Activated CD8-positive, alpha-beta memory T cell treated with anti-CD3 and anti-CD28 coated beads for 24 hours (primary cell): ENCODE measurements at places on chromosomes 3 and 15.

DNA sequence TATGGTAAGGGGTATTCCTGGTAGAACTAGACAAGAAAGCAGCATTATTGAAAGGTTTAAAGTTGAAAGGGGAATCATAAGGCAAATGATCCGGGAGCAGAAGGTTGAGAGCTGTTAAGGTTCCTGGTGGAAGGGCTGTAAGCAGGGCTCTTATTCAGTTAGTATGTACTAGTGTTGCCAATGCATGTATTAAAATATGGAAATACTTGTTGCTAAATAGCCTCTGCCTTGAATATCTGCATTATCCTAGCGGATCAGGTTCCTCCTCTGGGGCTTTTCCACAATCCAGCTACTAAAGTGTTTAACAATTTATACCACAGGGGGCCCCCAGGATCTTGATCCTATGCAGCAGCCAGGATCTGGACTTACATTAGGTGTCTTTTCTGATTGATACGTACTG is 7.3 kb upstream of the COPB2 start:
- DNase-seq, result no peak

GRCh38 chr15:100832149-100832942 is 47.3 kb upstream of the ALDH1A3 start:
- DNase-seq, result no peak

GRCh38 chr3:4474683-4475490 is 7.8 kb upstream of the SUMF1 start:
- no peak for DNase-seq

DNA sequence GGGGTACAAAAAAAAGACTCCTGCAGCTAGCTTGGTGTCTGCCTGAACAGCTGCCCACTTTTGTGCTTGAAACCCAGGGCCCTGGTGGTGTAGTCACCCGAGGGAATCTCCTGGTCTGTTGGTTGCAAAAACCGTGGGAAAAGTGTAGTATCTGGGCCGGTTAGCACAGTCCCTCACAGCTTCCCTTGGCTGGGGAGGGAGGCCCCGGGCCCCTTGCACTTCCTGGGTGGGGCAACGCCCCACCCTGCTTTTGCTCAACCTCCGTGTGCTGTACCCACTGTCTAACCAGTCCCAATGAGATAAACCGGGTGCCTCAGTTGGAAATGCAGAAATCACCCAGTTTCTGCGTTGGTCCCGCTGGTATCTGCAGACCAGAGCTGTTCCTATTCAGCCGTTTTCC is 211.7 kb upstream of the ZPLD1 start:
- no peak for DNase-seq

GRCh38 chr3:171347301-171348039 is 112.7 kb downstream of the TNIK start:
- no peak for DNase-seq

DNA sequence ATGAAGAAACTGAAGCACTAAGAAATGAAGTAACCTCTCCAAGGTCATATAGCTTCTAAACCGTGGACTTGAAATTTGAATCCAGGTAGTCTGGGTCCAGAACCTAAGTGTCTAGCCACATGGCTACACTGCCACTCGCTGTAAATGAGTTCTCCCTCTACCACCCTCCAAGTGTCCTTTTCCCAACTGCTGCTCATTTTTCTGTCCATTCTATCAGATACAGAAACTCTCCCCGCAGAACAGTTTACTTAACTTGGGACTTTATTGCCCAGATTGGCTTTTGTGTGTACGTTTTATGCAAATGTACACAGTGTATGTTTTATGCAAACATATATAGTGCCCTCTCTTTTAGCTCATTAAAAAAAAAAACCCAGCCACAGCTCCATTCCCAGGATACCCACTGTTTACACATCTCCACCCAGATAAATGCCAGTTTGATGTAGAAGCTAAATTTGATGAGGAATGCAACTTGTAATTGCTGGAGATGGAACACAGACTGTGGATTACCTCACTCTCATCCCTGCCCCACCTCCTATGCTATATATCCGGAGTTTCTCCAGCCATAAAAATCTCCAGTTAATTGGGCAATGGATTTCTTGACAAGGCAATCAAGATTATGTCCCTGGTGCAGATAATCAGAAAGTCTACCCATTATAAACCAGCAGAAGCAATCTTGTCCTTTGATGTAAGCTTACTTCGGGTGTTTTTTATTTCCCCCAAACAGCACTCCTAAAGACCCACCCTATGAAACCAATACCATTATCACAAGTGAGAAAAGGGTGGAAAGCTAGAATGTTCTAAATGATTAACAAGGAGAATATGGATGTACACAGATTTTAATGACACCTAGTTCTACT is 42.0 kb downstream of the THBS1 start:
- no peak for DNase-seq

- DNase-seq, result no peak
Observed at GRCh38 chr3:87558492-87558891, 282.1 kb upstream of the POU1F1 start.

- no peak for DNase-seq
Observed at GRCh38 chr3:1710663-1711062, 388.0 kb upstream of the CNTN4 start.

GRCh38 chr3:49616061-49616460 is 58.1 kb upstream of the APEH start:
- peak; percentile 26 for DNase-seq

DNA sequence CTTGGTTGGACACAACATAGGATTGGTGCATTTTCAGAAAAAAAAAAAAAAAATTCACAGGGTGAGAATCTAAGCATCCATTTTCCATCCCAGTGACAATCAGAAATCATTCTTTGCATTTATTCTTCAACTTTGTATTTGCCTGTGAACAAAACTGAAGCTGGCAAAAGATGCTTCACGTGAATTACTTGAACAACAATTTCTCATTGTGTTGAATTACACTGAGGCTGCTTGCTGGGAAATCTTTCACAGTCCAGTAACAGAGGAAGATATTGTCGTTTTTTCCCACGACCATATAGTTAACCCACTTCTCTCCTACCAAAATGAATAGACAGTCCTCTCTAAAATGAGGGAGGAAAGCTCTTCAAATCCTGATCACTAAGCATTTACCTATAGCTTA is 4.3 kb upstream of the SLCO3A1 start:
- DNase-seq, result no peak

DNA sequence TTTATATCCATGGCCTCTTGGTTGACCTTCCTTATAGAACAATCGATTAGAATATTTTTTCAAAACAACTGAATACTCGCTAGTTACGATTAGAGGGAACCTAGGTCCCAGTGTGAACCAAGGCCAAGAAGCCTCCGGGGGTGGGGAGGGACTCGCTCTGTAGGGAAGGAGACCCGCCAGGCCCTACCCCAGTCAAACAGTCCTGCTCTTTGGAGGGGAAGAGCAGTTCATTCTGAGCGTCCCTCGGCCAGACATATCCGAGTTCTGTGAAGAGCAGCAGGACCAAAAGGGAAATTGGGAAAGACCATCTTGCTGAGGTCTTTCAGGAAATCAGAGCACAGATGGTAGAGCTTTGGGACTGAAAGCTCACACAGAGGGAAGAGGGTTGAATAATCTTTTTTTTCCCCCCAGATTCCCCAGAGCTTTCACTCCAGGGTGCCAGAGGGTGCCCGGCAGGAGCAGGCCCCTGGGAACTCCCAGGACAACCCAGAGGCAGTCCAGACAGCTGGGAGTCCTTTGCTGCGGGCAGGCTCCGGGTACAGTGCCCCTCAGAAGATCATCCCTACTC is 137.2 kb upstream of the HES1 start:
- DNase-seq, result no peak

- no peak for DNase-seq
Observed at GRCh38 chr15:62644216-62644888, 398.2 kb upstream of the TPM1 start.

DNA sequence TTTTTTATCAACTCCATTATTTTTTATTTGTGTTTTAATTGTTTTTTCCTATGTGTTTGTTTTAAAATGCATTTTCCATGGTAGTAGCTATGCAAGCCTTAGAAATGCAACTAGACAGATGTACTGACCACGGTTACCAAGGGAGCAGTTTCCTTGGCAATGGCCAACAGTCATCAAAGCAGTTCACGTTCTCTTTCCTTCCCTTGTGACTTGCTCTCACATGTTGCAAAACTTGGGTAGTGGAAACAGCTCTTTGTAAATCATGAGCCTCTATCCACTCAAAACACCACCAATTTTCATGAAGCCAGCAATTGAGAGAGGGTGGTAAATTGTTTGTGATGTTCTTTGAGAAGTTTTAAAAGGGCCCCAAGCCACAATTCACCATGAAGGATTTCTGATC is 499.4 kb upstream of the MDFIC2 start:
- DNase-seq, result no peak

DNA sequence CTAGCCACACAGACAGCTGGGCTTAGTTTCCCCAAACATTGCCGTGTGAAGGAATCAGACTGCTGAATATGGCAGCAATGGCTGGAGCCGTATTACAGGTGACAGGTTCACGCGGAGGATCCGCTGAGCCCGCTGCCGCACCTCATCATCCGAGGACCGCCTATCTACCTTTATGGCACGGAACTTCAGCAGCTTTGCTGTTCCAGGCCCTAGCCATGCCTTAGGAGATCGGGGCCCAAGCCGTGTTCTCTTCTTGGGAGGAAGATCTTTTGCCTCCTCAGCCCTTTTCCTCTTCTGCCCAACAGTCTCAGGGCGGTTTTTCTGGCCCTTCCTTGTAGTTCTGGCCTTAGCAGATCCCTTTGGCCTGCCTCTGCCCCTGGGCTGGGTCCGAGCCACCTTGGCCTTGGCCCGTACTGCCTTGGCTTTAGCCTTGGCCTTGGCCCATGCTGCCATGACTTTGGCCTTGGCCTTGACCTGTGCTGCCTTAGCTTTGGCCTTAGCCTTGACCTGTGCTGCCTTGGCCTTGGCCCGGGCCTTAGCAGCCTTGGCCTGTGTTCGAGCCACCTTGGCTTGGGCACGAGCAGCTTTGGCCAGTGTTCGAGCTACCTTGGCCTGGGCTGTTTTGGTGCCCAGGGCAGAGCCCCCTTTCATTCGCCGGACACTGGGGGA is 3.2 kb downstream of the CCDC71 start:
- DNase-seq, result no peak

- no peak for DNase-seq
Observed at GRCh38 chr15:65747265-65747664, 44.8 kb downstream of the DENND4A start.

- no peak for DNase-seq
Observed at GRCh38 chr15:90790057-90790456, 72.9 kb downstream of the BLM start.

- DNase-seq, result no peak
Observed at GRCh38 chr3:55904716-55905115, 417.6 kb upstream of the WNT5A start.

DNA sequence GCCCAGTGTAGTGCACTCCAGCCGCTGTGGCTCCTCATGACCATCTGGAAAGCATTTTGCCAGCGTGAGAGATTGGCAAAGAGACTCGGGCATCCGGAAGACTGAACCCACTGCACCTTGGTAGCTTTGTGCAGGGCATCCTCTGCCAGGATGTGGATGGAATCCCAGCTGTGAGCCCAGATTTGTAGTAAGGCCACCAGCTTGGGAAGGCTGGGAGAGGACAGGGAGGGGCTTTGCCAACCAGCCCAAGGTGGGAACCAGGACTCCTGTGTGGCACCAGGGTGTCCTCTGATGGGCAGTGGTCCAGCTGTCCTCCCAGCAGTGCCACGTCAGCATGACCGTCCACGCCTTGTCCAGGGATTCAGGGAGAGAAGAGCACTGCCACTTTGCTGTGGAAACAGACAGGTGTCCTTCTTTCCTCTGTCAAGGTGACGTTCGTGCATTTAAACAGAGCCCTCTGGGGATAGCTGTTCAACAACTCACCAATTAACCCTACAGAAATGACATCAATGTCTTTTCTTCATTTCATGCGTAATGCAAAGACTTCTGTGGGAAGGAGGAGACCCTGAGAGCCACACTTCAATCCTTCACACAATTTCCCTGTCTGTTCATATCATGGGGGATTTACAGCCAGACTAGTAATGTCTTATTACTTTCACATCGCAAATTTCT is 19.1 kb downstream of the KLF15 start:
- peak; percentile 19 for DNase-seq

DNA sequence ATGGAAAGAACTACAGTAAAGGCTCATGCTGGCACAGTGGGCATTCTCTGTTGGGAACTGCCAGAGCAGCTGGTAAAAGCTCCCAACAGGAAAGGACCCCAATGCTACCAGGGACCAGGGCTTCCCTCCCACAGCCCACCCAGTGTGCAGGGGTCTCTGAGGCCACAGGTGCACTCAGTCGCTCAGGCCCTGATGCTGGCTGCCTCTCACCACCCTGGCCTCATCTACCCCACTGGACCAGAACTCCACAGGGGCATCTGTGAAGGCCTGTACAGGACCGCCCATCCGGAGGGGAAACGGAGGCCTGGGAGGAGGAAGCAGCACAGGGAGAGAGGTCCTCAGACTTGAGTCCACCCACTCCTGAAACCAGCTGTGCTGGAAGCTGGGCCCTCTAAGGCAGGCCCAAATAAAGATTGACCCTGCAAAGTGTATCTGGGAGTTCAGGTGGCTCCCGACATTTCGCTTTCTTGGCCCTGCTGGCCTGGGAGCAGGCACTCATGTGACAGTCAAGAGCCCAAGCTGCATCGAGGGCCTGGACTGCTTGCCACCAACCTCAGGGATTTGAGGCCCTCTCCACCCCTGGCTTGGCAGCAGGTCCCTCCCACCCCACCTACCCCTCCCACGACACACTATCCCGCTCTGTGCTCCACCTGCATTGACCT is 12.7 kb downstream of the KLF15 start:
- DNase-seq, result peak; percentile 37

GRCh38 chr15:98826658-98827057 is 178.3 kb downstream of the IGF1R start:
- DNase-seq, result no peak

GRCh38 chr3:9087831-9088413 is 124.7 kb upstream of the RAD18 start:
- no peak for DNase-seq
